Right atrium auricular region (tissue), 2 donors: ENCODE measurements at places on chromosomes 2 and 18.
A peak's percentile ranks its signal among the peaks of the same experiment; 100 is the strongest.

GRCh38 chr2:230886671-230887071, 21.9 kb downstream of the ITM2C start:
- no peak for DNase-seq

DNA sequence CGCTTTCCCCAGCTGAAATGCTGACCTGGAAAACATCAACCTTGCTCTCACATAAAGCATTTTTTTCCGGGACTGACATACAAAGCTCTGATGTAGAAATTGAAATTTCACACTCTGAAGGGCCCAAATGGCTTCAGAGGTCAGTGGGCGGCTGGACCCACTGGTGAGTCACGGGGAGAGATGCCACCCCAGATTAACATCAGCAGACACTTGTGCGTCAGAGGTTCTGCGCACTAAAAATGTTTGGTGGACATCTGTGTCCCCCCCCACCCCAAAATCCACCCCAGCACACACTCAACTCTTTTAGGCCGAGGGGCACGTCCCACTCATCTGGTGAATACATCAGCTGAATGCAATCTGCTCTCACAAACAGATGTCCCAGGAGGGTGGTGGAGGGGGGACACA, 208.9 kb downstream of the ASB1 start:
- no peak for DNase-seq

DNA sequence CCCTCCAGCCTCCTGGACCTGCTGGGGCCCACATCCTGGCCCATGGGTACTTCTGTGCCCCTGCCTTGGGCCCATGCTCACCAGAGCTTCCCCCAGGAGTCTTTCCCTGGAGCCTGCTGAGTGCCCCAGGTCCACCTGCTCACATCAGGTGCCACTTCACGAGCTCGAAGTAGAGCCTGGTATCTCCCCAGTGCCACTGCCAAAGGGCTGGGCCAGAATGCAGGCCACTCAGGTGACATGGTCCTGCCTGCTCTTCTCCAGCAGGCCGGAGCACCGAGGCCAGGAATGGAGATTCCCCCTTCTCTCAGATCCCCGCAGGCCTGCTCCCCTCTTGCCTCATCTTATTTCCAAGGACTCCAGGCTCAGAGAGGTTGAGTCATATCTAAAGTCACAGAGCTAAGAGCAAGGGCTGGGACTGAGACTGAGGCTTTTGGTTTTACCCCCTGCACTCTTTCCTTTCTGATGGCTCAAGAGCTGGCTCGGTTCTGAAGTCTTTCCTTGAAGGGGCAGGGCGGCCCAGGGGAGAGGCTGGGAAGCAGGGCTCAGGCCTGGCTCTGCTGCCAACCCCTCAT, 79.2 kb downstream of the HS1BP3 start:
- no peak for DNase-seq

GRCh38 chr18:69961718-69962117, 14.0 kb upstream of the CD226 start:
- no peak for DNase-seq

- no peak for DNase-seq
These were observed 40.8 kb downstream of the PID1 start for GRCh38 chr2:229230256-229230655.

GRCh38 chr18:31268985-31269406, 49.0 kb upstream of the DSG1 start:
- DNase-seq: no peak

DNA sequence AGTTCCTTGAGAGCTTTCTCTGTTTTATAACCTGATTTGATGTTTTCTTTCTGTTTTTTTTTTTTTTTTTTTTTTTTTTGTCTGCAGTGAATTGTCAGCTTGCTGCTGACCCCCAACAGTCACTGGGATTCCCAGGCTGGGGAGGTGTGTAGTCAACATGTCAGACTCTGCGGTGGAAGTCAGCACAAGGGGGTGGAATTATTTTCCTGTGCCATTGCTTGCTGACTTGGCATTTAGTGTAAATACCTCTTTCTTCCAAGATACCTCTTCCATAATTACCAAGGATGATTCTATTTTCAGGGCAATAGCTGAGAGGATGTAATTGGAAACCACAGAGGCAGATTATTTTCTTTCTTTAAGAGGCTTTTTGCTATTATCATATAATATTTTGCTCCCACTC, 266.3 kb downstream of the CCDC85A start:
- no peak for DNase-seq

DNA sequence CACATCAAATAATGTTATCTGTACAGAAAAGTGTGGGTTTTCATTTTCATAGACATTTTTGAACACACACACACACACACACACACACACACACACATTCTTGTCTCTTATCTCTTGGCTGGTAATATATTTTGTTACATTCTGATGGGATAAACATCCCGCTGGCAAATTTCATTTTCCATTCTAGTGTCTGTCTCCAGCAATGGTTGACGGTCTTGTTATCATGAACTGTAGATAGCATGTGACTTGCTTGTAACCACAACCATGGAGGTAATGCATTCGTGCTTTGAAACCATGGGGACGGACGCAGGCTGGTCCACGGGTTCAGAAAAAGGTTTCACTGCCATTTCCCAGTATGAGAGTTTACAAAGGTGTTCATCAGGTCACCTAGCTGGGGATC, 156.4 kb downstream of the PPP1R1C start:
- no peak for DNase-seq

GRCh38 chr2:20432714-20433113, 14.2 kb upstream of the RHOB start:
- DNase-seq: peak; percentile 47

DNA sequence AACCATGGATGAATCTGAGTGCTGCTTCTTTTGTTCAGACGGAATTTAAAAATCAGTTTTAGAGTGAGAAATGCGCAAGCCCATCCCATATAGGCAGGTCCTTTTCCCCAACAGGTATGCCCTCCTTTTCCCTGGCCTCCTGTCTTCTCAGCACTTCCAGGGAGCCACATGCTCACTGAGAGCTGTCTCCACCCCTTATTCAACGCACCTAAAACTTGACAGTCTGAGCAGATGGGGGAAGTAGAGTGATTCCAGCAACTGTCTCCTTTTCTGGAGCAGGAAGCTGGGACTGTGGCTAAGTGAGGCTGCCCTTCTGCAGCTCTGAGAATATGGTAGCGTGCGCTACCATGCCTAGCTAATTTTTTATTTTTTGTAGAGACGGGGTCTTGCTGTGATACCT, 53.1 kb upstream of the NOSTRIN start:
- no peak for DNase-seq

- no peak for DNase-seq
These were observed 18.5 kb downstream of the TANK start for GRCh38 chr2:161178756-161179155.

DNA sequence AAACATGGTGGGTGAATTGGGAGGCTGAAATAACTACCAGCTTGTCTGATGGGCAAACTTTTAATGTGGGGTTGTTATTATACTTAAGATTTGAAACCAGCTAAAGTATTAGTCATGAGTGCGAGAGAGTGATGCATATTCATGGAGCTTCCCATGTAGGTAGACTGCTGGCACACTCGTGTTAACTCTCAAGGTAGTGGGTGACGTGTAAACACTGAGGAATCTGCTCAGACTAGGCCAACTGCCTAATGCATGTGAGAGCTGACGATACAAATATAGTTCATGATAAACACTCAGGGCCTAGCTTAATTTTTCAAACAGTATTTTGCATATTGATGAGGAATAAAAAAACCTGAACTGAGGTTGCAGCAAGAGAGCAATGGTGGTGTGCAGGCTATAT, 1165.7 kb upstream of the PIK3C3 start:
- DNase-seq: no peak

- DNase-seq: no peak
These were observed 487.0 kb upstream of the FANCL start for GRCh38 chr2:58727981-58728656.

DNA sequence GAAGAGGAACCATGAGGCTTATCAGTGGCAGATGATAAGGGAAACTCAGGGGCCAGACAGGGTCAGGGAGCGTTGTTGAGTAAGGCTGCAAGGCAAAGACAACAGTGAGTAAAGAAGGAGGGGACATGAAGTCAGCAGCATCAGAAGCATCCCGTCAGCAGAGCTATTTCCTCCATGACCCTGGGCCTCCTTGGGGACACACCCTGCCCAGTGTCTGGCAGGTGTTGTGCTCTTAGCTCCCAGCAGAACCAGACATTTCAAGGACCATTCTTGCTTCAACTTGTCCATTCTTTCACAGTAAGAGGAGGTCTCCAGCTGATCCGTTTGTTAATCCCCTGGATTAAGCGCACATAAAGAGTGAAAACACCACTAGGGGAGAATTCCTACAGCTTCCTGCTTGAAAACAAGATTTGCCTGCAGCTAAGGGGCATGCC, 88.7 kb upstream of the MEIS1 start:
- DNase-seq: no peak

GRCh38 chr18:72104851-72105250, 439.3 kb downstream of the CBLN2 start:
- DNase-seq: no peak

GRCh38 chr2:217125014-217125413, 265.1 kb upstream of the TNP1 start:
- DNase-seq: no peak

GRCh38 chr2:158599609-158600008, 142.9 kb downstream of the PKP4 start:
- no peak for DNase-seq

DNA sequence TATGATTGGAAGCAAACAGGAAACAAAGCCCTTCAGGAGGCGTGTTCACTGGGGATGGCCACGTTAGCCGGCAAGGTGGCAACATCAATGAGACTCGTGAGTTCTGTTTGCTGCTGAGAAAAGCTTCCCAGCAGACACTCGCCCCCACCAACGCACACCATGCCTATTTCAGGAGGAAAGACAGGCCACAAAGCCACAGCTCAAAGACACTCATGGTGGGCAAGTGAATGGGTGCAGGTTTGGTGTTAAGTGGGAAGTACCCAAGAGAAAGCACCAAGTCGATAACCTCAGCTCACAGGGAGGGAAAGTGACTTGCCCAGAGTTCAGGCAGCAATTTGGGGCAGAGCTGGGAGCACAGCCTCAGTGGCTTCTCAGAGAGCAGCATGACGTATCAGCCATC, 10.5 kb upstream of the MTERF4 start:
- DNase-seq: no peak

- DNase-seq: no peak
These were observed 232.6 kb downstream of the EN1 start for GRCh38 chr2:118614841-118615271.

- no peak for DNase-seq
These were observed 21.8 kb downstream of the DOK1 start for GRCh38 chr2:74576211-74576862.

- DNase-seq: no peak
These were observed 20.1 kb downstream of the CASP8 start for GRCh38 chr2:201280191-201281040.

DNA sequence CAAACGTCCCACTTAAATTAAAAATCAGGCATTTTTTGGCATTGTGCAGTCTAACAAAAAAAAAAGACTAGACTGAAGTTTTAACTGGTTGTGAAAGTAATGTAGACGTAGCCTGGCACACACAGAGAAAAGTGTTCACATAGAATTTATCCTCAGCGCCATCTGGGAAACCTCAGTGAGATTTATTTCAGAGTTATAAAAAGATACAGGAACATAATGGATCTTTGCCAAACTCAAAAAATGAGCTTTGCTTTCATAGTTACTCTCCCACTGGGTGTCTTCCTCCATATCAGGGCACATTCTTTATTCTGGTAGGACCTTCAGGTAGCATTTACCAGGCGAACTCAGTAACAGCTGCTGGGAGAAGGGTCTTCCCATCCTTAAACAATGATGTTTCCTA, 532.4 kb upstream of the SALL3 start:
- no peak for DNase-seq

- DNase-seq: no peak
These were observed at the start of gene CTNNA2 for GRCh38 chr2:79512442-79513401. Gene CTNNA2 (plus strand): TSS chr2:79513051.
